ENCODE measurements at places on chromosomes 3 and 15.

GRCh38 chr3:136343873-136344555 lies 93.9 kb downstream of the PCCB start:
- DNase-seq: peak; percentile 98

- DNase-seq: no peak
These were observed 47.2 kb downstream of the SPTSSB start for GRCh38 chr3:161323926-161324621.

DNA sequence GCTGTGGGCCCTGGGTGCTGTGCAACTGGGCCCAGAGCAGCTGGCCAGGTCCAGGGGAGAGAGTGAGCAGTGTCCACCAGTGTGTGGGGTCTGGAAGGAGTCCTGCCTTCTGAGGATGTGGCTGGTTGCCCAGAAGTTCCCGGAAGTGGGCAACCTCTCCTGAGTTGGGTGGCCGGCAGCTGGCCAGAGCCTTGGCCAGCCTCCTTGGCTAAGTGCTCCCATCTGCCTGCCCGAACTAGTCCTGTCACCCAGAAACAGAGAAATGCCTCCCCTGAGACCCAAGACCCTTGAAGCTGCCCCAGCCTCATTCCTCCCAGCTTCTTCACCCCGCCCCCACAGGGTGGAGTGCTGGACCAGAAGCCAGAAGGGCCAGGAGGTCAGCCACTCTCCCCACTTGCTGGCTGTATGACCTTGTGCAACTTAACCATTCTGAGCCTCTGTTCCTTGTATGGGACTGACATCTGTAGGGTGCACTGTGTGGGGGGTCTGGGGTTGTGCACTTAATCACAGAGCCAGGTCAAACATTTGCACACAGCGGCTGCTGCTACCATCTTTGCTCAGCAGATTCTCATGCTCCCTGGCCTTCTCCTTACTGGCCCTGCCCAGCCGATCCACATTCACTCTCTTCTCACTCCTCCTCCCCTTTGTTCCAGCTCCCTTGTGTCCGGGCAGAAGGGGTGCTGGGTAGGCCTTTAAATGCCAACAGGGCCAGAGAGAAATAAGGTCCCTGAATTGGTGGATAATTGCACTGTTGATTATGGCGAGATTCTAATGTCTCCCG lies 7.5 kb upstream of the ALAS1 start:
- DNase-seq: peak; percentile 94

- no peak for DNase-seq
These were observed 205.6 kb downstream of the CADM2 start for GRCh38 chr3:85164436-85164835.

- peak; percentile 82 for DNase-seq
These were observed 251.0 kb upstream of the TLE3 start for GRCh38 chr15:70348581-70349344.

DNA sequence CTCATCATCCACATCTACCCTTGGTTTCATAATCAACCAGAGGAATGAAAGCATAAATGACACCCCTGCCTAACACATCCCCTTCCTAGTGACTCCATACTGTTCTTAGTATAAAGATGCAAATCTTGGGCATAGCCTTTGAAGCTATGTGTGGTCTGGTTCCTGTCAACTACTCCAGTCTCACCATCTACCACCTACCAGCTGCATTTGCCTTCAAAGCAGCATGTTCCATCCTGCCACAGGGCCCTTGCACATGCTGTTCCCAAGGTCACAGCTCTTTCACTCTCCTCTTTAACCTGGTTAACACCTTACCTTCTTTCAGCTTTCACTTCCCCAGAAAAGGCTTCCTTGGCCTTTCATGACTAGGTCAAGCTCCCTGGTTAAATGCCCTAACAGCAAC lies 62.3 kb upstream of the ARHGEF3 start:
- DNase-seq: no peak

DNA sequence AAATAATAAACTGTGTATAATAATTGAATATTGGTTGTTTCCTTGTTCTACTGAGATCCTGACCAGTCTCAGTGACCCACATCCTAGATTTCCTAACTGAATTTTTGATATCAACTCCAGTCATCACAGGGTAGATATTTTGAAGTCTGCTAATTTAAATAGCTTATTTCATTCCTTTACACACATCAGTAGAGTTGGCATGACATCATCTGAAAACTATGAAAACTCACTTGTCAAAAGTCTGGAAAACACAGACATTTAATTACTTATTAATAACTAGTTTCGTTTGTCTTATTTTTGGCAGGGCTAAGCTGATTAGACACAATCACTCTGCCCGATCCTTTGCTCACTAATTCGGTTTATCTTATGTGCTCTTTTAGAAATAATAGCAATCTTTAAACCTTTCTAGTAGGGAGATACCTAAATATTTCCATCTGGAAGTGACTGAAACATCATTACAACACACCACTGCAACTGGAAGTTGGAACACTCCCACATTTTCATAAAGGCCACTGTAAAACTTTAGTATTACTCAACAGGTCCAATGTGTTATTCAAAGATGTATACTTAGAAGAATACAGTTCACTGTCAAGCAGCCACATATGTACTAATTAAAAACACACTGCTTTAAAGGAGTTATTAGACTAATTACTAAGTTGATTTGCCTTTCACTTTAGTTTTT lies 198.4 kb upstream of the ZNF717 start:
- no peak for DNase-seq

DNA sequence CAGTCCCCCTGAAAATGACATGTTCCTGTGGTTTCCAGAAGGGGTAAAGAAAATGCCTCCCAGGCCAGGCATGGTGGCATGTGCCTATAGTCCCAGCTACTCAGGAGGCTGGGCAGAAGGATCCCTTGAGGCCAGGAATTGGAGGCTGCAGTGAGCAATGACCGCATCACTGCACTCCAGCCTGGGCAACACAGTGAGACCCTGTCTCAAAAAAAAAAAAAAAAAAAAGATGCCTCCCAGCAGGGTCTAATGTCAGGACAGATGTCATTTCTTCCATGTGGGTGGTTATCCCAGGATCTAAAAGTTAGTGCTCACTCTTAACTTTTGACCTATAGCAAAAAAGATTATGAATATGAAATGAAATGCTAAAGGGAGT lies 13.4 kb downstream of the LCMT2 start:
- DNase-seq: no peak

GRCh38 chr15:92049290-92049989 lies 195.9 kb downstream of the SLCO3A1 start:
- DNase-seq: no peak

DNA sequence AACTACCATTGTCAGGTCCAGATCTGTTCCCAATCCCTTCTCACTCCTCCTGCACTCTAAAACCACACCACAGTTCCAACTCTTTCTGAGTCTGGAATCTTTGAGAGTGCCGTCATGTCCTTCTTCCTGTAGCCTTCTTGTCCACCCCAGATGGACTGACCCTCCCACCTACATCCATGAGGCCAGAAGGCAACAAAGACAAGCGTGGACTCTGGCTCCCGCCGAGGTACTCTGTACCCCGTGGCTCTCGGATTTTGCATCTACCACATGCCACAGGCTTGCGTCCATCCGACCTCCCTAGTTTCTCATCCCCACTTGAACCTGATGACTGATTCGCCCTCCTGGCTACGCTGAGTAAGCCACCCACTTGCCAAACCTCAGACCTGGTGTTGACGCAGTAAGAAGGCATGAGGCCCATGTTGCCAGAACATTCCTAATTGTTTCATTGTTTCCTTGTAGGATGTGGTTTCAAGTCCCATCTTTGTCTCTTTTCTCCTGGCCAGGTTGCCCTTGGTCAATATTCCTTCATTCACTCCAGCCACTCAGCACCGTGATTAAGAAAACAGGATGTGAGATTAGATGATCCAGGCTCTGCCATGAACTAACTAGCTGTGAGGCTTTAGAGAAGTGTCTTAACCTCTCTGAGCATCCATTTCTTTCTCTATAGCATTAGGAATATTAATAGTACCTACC lies 1.1 kb upstream of the ZBTB38 start:
- peak; percentile 100 for DNase-seq

GRCh38 chr15:100338971-100339444 lies 2.8 kb downstream of the ADAMTS17 start:
- peak; percentile 54 for DNase-seq

DNA sequence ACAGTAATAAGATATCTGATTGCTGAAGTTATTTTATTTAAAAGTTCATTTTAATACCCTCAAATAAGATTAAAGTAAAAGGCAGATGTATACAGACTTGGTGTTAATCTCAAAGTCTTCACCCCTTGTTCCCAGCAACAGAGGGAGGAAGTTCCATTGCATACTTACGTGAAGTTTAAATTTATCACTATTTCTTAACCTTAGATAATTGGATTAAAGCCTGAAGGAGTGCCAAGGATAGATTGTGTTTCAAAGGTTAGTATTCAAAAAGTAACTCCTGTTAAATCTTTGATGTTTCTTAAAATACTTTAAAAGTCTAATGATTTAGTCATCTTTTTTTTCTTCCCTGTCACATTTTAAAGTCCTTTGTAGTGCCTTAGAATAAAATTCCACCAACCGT lies 39.3 kb downstream of the ATP1B3 start:
- DNase-seq: no peak

- DNase-seq: no peak
These were observed 99.3 kb downstream of the OXNAD1 start for GRCh38 chr3:16364323-16364722.

DNA sequence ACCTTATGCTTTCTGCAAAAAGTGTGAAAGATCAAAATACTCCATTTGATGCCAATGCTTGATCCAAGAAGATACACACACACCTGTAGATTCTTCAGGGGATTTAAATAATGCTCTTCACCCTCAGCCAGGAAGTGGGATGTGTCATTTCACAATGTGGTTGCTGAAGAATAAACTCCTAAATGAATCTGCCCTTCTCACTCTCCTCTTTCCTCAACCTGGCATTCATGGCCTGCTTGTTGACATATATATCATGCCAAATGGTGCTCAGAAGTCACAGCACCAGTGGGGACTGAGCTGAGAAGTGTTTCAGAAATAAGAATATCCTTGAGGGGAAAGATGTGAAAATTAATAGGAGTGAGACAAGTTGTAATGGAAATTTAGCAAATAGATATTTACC lies 146.6 kb upstream of the ARHGEF26 start:
- no peak for DNase-seq

DNA sequence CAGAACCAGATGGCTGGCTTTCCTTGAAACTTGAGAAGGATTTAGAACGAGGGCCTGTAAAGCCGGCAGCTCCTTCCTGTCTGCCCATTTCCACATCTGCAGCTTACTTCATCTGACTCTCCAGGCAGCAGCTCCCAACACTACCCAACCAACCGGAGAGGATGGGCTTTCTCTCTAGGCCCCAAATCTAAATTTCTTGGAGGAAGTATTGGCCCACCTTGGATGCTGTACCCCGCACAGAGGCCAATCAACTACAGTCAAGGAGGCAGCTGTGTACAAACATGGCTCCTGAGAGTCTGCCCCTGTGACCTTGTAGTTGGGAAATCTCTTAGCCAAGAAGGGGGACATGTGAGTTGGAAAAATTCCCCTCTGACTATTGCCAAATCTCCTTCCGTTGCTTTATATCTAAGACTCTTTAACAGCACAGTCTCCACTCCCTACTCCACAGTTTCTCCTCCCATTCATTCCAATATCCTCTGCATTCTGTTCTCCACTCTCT lies 8.0 kb upstream of the ACAP2 start:
- peak; percentile 33 for DNase-seq

DNA sequence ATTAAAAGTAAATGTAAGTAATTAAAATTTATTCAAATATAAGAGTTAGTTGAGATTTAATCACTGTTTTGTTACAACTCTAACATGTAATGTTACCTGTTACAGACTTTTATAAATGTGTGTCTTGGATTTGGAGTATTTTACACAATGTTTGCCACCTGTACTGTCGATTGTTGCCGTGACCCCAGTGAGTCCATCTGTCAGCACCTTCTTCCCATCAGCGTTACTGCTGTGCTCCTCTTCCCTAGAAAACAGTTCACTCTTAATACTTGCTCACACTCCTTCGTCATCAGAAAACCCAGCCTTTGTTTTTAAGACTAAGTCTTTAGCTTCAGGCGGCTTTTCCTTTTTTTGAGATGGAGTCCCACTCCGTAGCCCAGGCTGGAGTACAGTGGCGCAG lies 40.5 kb upstream of the FBXL22 start:
- no peak for DNase-seq

- no peak for DNase-seq
These were observed 43.0 kb upstream of the IL20RB start for GRCh38 chr3:136914739-136915138.

DNA sequence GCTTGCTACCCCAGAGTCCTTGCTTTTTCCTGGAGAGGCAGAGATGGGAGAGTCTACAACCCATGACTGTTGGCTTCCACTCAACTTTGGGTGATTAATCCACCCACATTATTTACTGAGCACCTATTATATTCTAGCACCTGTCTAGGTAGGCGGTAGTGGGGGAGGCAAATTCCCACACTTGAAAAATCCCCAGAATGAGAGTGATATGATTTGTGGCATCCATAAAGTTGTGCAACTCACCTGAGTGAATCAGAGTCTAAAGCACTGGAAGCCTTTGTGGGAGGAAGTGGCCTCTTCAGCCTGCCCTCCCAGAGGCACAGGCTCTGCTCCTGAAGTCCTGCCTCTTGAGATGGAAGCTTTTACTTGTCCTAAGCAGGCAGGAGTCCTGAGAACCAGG lies 40.4 kb upstream of the CTNNB1 start:
- no peak for DNase-seq

DNA sequence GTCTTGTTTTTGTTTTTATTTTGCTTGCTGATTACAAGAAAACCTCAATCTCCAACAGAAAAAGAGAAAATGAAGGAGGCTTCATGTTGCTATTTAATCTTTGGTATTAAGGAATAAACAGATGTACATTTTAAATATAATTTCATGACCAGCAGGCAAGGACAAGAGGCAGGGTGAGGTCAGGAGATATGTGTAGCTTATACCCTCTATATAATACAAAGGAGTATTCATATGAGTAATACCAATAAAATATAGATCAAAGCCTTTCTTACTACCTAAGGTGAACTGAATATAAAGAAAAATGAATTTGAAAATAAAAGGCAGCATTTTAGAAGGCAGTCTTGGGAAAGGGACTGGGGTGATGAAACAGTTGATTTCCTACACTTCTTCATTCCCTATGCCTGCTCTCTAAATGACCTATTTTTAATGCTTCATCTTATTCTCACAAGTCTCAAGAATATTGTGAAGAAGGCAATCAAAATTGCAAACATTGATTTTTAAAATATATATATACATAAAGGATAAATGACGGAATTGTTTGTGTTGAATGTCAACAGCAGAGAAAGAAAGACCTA lies 8.6 kb upstream of the CBLB start:
- no peak for DNase-seq

DNA sequence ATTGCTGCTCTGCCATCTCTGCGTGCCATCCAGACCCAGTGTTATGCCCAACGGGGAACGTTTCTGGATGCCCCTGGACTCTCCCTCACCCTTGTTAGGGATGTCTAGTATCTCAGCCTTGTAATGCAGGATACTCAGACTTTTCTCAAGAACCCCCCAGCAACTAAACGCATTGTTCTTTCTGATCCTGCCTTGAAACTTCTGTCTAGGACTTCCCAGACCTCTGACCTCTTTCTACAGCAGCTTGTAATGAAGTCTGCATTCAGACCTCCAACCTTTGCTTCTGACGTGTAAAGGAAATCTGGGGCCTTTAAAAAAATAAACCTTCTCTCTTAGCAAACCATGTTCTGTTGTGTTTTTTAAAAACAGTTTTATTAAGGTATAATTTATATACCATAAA lies 139.5 kb downstream of the KCNAB1 start:
- DNase-seq: no peak

GRCh38 chr15:37907136-37907535 lies 27.3 kb upstream of the TMCO5A start:
- peak; percentile 51 for DNase-seq

- DNase-seq: no peak
These were observed 49.6 kb downstream of the TRAK1 start for GRCh38 chr3:42140665-42141203.

All from RPMI7951 (cell line).